Stimulated activated CD8-positive, alpha-beta memory T cell treated with anti-CD3 and anti-CD28 coated beads, Interleukin-2, amount 100 ng/mL, for 1 hour (primary cell): ENCODE measurements at places on chromosomes 6 and 20.

DNA sequence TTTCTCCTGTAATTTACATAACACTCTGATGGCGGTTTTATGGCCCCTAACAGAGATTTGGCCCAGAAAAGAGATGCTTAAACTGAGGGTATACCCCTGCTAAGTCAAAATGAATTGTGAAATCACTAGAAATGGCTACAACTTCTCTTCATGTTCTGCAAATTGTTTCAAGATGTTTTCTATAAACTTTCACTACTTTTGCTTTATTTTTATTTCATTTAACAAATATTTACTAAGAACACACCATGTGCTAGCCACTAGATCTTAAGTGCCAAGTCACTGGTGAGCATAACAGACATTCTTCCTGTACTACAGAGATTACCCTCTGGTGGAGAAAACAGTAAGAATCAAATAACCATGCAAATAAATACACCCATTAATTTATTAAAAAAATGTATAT is 87.6 kb downstream of the KCNQ5 start:
- no peak for DNase-seq

DNA sequence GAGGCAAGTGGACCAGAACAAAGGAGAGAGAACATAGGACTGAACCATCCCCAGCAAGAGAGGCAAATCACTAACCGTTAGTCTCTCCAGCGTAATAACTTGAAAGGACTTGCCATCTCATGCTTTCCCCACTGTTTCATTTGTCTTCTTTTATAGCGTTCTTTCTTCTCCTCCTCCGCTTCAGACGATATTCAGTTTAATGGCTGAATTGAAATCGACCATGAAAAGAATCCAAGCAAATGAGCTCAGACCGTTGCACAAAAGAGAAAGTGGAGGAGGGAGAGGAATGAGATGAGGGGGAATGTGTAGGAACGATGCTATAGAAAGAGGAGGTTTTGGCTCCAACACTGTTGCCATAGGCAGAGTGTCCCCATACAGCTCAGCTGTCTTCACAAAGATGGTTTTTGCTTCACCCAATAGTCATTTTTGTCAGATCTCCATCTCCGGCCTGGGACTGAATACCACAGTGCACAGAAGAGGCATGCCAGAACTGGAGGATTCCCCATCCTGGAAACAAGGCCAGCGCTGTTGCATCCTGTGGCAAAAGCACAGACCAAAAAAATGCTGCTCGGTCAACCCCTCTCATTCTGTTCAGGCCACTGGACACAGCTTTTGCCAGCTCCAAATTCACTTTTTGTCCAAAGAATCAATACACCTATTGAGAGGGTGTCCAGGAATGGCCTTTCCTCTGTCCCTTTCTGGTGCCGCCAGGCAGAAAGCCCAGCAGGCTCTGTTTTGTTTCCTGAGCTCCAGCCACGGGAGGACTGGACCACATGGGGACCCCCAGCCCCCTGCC is 176.1 kb downstream of the ID4 start:
- no peak for DNase-seq

- no peak for DNase-seq
Observed at GRCh38 chr20:1306316-1307135, 22.4 kb downstream of the SDCBP2 start.

DNA sequence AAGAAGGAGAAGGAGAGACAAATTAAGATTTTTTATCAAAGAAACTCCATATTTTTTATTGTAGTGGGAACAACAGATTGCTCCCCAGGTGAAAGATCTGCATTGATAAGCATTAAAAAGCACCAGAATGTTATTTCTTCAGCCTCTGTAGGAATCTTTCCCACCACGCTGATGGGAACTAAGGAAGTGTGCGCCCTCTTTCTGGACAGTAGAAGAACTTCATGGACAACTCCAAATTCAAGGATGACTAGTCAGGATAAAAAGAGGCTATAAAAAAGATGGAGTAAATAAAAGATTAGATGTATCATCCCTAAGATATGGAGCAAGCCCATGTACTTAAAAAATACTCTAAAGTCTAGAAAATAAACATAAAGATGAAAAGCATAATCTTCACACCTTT is 45.8 kb upstream of the PAK5 start:
- DNase-seq: no peak

GRCh38 chr20:59104831-59105230 is 58.8 kb upstream of the ZNF831 start:
- no peak for DNase-seq

DNA sequence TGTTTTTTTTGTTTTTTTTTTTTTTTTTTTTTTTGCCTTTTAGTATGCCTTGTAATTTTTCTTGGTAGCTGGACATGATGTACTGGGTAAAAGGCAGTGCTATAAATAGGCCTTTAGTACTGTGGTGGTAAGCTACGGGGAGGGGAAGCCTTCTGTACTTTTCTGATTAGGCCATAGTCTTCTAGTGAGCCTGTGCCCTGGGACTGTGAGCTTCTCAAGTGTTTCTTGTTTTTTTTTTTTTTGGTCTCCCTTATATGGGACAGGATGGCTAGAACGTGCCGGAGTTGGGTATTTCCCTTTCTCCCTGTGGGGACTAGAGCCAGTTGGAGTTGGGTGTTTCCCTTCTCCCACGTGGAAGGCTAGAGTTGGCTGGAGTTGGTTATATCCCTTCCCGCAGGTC is 59.4 kb upstream of the PRELID3B start:
- no peak for DNase-seq

GRCh38 chr6:36925809-36926208 is 28.7 kb upstream of the PI16 start:
- no peak for DNase-seq

DNA sequence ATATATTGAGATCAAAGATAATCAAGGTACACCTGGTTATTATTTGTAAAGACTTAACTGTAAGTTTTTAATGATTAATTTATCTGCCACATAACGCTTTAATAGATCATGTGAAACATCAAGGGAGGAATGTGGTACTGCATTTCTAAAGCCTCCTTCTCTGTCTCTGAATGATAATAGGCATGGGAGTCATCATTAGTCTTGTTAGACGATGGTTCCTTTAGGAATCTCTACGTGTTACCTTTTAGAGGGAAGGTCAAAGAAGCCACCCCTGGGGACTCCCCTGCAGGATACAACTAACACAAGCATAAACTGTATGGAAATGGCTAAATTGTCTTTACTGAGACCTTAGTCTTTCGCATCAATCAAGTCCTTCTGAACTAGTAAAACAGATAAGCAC is 173.6 kb upstream of the MCHR2 start:
- DNase-seq: no peak
